Aorta (tissue), 5 donors: ENCODE measurements at places on chromosomes 7 and 10. TPM values are rescaled to one million over a fixed set of nuclear protein-coding genes. Genes with fewer than 3 reads are reported as not detected.

GRCh38 chr10:9234191-9234590 is 1179.7 kb downstream of the GATA3 start:
- H3K27me3 ChIP-seq: no peaks in the 10 kb centered on the region
- H3K36me3 ChIP-seq: no peaks in the 10 kb centered on the region
- H3K4me3 ChIP-seq: no peak overlapping the region
- H3K4me1 ChIP-seq: no peaks in the 10 kb centered on the region
- H3K27ac ChIP-seq: no peak overlapping the region

DNA sequence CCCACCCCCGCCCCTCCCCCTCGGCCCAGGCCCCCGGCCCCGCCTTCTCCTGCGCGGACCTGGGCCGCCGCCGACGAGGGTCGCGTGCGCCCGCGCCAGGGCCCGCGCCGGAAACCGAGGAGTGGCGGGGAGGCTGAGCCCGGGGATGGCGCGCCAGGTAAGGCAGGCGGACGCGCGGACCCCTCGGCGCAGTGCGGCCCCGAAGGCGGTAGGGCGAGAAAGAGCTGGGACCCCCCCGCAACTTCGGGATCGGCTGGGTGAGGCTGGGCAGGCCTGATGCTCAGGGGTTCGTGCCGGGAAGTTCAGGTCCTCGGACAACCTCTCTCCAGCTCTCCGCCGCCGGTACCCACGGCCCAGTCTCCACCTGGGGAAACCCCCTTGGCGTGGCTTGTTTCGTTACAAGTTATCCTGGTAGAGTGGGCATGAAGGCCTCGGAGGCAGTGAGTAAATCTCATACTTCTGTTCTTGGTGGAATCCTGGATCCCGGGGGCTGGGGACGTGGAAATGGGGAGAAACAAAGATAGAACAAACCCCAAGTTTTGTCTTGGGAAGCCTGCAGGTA is 58.4 kb downstream of the ZNF467 start:
- H3K36me3 ChIP-seq: no peaks in the 10 kb centered on the region
- no peaks in the 10 kb centered on the region for H3K27me3 ChIP-seq
- DNase-seq: peak; percentile 81
- peak overlapping the region; percentile 53 for H3K4me3 ChIP-seq
- no peaks in the 10 kb centered on the region for H3K4me1 ChIP-seq

DNA sequence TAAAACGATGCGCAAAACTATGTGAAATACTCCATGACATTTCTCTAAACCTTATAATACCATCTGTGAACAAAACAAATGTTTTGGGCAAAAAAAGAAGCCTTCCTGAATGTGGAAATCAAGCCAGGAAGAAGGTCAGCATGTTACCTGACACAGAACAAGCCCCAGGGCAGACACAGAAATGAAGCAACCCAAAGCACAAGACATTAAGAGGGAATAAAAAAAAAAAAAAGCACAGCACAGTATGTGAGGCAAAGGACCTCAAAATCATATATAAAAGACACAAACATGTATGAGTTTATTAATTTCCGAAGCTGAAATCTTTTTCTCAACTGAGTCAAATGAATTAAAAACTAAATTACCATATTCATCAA is 161.8 kb downstream of the SKIDA1 start:
- DNase-seq: no peak
- no peak overlapping the region for H3K27ac ChIP-seq
- H3K27me3 ChIP-seq: no peaks in the 10 kb centered on the region
- no peaks in the 10 kb centered on the region for H3K4me1 ChIP-seq
- no peaks in the 10 kb centered on the region for H3K36me3 ChIP-seq

DNA sequence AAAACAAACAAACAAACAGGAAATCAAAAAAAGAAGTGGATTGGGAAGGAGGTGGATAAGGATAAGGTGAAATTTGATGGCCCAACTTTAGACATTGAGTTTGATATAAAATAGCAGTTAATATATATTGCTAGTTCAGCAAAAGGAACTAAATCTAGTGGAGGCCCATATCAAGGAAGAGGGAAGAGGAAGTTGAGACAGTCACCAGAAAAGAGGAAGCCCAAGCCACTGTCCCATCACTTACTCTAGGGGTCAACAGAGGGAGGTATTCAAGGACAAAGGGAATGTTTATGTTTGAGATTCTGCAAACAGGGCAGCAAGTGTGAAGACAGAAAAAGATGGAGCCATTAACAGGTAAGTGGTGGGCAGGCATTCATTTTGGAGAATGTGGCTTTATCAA is 3.7 kb downstream of the LAMTOR4 start:
- H3K4me3 ChIP-seq: no peak overlapping the region
- DNase-seq: no peak
- no peak overlapping the region for H3K27ac ChIP-seq
- H3K4me1 ChIP-seq: no peaks in the 10 kb centered on the region
- H3K36me3 ChIP-seq: no peaks in the 10 kb centered on the region

DNA sequence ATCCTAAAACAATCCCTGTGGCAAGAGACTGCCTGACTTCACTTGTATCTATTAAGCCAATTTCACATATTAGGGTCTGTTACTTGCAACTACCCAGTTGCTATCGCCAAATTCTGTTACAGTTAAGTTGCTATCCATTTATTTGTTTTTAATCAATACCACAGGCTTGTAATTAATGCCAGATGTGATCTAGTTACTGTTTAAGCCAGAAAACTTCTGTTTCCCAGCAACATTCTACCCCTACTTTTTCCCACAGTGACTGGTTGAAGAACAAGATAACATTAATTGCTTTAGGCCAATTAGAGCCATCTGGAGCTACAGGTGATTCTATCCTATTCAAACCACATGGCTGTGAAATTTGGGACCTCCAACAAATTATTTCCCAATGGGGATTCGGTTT is 131.3 kb downstream of the ALOX5 start:
- no peaks in the 10 kb centered on the region for H3K36me3 ChIP-seq
- DNase-seq: no peak
- no peaks in the 10 kb centered on the region for H3K4me1 ChIP-seq
- no peak overlapping the region for H3K27ac ChIP-seq
- no peak overlapping the region for H3K4me3 ChIP-seq

The SEMA3C gene
- total RNA-seq: 86.8 TPM

DNA sequence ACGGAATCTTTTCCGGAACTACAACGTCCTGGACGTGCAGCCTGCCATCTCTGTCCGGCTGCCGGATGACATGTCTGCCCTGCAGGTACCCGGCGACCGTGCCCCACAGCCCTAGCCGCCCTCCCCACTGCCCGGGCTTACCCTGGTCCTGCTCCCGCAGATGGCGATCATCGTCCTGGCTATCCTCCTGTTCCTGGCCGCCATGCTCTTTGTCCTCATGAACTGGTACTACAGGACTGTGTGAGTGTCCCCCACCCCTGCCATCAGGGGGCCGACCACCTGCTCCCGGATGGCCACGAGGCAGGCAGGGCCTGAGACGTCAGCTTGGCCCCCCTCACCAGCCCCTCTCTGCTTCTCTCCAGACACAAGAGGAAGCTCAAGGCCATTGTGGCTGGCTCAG is 38.0 kb upstream of the VSIR start:
- H3K27me3 ChIP-seq: no peaks in the 10 kb centered on the region
- peaks cover 1% of the 10 kb centered on the region for H3K36me3 ChIP-seq
- no peaks in the 10 kb centered on the region for H3K4me1 ChIP-seq
- H3K27ac ChIP-seq: no peak overlapping the region

- DNase-seq: no peak
- no peaks in the 10 kb centered on the region for H3K36me3 ChIP-seq
- H3K4me1 ChIP-seq: no peaks in the 10 kb centered on the region
- H3K27me3 ChIP-seq: no peaks in the 10 kb centered on the region
- no peak overlapping the region for H3K4me3 ChIP-seq
Observed at GRCh38 chr7:95822717-95823116, 50.4 kb downstream of the DYNC1I1 start.

DNA sequence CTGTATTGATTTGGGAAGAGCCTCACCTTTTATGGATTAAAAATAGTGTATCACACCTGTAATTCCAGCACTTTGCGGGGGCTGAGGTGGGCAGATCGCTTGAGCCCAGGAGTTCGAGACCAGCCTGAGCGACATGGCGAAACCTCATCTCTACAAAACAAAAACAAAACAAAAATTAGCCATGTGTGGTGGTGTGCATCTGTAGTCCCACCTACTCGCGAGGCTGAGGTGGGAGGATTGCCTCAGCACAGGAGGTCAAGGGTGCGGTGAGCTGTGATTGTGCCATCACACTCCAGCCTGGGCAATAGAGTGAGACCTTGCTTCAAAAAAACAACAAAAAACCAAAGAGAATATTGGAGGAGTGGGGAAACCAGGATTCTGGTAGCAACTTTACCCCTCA is 79.6 kb downstream of the LRMDA start:
- H3K36me3 ChIP-seq: no peaks in the 10 kb centered on the region
- peaks cover 28% of the 10 kb centered on the region for H3K4me1 ChIP-seq
- H3K4me3 ChIP-seq: no peak overlapping the region
- no peak overlapping the region for H3K27ac ChIP-seq
- no peaks in the 10 kb centered on the region for H3K27me3 ChIP-seq

- DNase-seq: no peak
- no peak overlapping the region for H3K4me3 ChIP-seq
- no peaks in the 10 kb centered on the region for H3K36me3 ChIP-seq
- no peaks in the 10 kb centered on the region for H3K4me1 ChIP-seq
Observed at GRCh38 chr10:46515793-46516192, 40.7 kb downstream of the GPRIN2 start.

DNA sequence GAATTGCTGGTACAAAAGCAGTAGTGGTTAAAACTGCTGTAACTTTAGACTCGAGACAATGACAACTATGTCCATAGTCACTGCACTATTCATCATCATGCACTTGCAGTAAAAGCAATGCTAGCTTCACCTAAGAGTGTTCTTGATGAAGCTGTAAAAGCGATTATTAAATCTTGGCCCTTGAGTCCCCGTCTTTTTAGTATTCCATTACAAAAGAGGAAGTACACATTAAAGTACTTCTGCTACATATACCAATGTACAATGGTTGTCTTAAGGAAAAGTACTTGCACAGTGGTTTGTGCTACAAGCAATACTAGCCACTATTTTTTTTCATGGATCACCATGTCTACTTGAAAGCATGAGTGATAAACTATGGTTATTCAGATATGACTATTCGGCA is 78.3 kb downstream of the ATAD1 start:
- no peak overlapping the region for H3K4me3 ChIP-seq
- no peaks in the 10 kb centered on the region for H3K27me3 ChIP-seq
- no peaks in the 10 kb centered on the region for H3K4me1 ChIP-seq
- DNase-seq: no peak
- no peak overlapping the region for H3K27ac ChIP-seq

GRCh38 chr10:35259769-35260397 is 76.4 kb upstream of the CCNY start:
- H3K4me3 ChIP-seq: no peak overlapping the region
- no peaks in the 10 kb centered on the region for H3K36me3 ChIP-seq
- H3K27ac ChIP-seq: no peak overlapping the region
- no peaks in the 10 kb centered on the region for H3K27me3 ChIP-seq
- DNase-seq: no peak

DNA sequence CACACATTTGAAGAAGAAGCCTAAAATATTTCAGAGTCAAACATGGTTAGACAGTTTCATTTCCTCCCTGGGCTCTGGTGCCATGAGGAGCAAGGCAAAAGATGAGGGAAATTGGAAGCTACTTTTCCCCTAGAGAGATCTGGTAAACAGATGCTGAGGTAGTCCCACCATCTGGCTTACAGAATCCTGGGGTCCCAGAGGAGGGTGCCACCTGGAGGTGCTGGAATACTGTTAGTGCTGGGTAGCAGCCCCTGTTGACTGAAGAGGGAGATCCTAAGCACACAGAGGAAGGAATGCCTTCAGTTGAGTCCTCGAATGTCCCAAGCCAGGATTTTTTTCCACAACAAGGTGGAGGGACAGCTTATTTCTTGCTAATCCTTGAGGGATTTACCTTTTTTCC is 160.1 kb downstream of the FZD1 start:
- no peaks in the 10 kb centered on the region for H3K27me3 ChIP-seq
- no peaks in the 10 kb centered on the region for H3K4me1 ChIP-seq
- DNase-seq: no peak
- no peak overlapping the region for H3K27ac ChIP-seq

GRCh38 chr10:110918269-110918642 is 724 bp downstream of the BBIP1 start:
- peaks cover 5% of the 10 kb centered on the region for H3K4me1 ChIP-seq
- no peaks in the 10 kb centered on the region for H3K27me3 ChIP-seq
- H3K36me3 ChIP-seq: no peaks in the 10 kb centered on the region
- H3K27ac ChIP-seq: peak overlapping the region; percentile 93

The CYP2C18 gene
- not detected for total RNA-seq

GRCh38 chr10:111491154-111491553 is 414.3 kb downstream of the ADRA2A start:
- H3K27me3 ChIP-seq: no peaks in the 10 kb centered on the region
- no peaks in the 10 kb centered on the region for H3K36me3 ChIP-seq
- H3K27ac ChIP-seq: no peak overlapping the region
- no peaks in the 10 kb centered on the region for H3K4me1 ChIP-seq
- DNase-seq: no peak
- no peak overlapping the region for H3K4me3 ChIP-seq

GRCh38 chr10:102119417-102120141 is 589 bp downstream of the LDB1 start:
- no peaks in the 10 kb centered on the region for H3K36me3 ChIP-seq
- peak; percentile 80 for DNase-seq
- no peaks in the 10 kb centered on the region for H3K4me1 ChIP-seq
- peak overlapping the region; percentile 85 for H3K4me3 ChIP-seq
- no peaks in the 10 kb centered on the region for H3K27me3 ChIP-seq

The C7orf33 gene
- not detected for total RNA-seq

DNA sequence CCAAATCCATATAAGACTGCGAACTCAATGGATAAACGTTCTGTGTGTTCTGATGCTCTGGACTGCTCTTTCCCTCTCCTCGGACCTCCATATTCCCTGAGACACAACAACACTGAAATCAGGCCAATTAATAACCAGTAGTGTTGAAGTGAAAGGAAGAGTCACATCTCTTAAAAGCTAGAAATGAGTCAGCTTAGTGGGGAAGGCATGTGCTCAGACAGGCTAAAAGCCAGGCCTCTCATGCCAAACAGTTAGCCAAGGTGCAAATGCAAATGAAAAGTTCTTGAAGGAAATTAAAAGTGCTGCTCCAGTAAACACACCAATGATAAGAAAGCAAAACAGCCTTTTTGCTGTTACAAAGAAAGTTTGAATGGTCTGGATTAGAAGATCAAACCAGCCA is 29.3 kb downstream of the TNS3 start:
- no peak for DNase-seq
- H3K36me3 ChIP-seq: no peaks in the 10 kb centered on the region
- no peak overlapping the region for H3K4me3 ChIP-seq
- no peaks in the 10 kb centered on the region for H3K27me3 ChIP-seq
- H3K27ac ChIP-seq: no peak overlapping the region

The CYP2C19 gene
- not detected for total RNA-seq

GRCh38 chr7:69272101-69272500 is 326.2 kb upstream of the AUTS2 start:
- no peaks in the 10 kb centered on the region for H3K4me1 ChIP-seq
- H3K27ac ChIP-seq: no peak overlapping the region
- no peak overlapping the region for H3K4me3 ChIP-seq
- H3K27me3 ChIP-seq: no peaks in the 10 kb centered on the region

GRCh38 chr10:88332503-88333247 is 250.4 kb downstream of the RNLS start:
- H3K4me3 ChIP-seq: no peak overlapping the region
- no peaks in the 10 kb centered on the region for H3K36me3 ChIP-seq
- no peak overlapping the region for H3K27ac ChIP-seq
- H3K4me1 ChIP-seq: no peaks in the 10 kb centered on the region
- DNase-seq: no peak

The TMEM176B gene
- 34.3 TPM for total RNA-seq
